Stimulated activated CD4-positive, alpha-beta T cell treated with anti-CD3 and anti-CD28 coated beads, Interleukin-1b, Interleukin-23, amount 100 ng/mL, for 24 hours (primary cell): ENCODE measurements at places on chromosomes 6 and 20.

DNA sequence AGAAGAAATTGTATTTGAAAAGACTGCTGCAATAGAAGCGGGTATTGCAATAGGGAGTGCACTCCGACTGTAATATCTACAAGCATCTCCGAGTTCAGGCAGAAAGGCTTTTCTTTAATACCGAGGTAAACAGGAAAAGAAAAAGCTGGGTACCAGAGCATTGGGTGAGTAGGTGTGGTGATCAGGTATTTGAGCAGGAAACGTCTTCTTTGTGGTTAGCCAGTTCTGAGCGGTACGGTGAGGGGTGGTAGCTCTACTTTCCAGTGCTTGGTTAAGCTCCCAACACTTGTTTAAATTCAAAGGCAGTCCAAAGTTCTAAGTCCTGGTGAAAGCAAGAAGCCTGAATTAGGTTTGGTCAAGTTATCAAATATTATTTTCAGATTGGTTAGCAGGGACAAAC, 404.1 kb downstream of the LMBRD1 start:
- DNase-seq, result no peak

GRCh38 chr20:9940329-9940728, 94.5 kb upstream of the ANKEF1 start:
- no peak for DNase-seq

GRCh38 chr6:12371151-12371550, 81.0 kb downstream of the EDN1 start:
- no peak for DNase-seq

DNA sequence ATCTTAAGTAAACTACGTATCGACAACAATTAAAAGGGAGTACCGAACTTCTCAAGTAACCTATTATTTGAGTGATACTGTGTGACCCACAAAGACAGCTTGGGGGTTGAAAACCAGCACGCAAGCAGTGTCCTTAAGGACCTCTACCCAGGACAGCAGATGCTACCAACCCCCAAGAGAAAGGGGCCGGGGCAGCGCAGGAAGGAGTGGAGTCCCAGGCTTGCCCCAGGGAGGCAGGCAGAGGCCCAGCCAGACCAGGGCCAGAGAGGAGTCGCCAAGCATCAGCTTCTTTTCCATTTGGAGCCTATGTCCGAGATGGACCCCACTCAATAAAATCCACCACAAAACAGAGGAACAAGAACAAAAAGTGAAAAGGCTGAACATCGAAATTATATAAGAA, 11.9 kb downstream of the DIDO1 start:
- no peak for DNase-seq

GRCh38 chr20:62700261-62700930, 8.2 kb upstream of the NTSR1 start:
- DNase-seq, result no peak

DNA sequence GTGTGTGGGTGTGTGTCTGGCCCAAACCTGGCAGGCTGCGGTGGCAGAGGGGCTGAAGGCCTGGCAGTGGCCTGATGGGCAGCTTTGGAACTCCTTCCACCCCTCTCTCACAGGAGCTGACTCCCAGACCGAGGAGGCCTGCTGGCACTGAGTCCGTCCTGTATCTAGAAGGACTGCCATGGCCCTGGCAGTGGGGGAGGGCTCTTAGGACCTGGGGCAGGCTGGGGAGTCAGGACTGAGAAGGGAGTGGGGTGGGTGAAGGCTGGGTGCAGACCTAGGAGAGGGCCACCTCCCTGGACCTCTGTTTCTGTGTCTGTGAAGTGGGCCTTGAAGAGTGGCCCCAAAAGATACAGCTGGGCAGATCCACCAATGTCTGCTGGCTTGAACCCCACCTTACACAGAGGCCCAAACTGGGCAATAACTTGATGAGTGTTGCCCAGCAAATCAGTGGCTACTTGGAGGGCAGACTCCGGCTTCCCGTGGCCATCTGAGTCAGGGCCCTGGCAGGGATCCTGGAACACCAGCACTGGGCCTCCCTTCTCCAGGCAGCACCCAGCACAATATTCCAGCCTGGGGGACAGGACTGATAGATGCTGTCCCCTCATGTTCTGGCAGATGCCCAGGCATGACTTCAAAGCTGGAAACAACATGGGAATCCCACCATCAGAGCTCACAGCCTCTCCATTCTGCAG, 46.7 kb upstream of the BLCAP start:
- no peak for DNase-seq

- no peak for DNase-seq
Observed at GRCh38 chr6:6521961-6522482, 66.5 kb upstream of the LY86 start.

- DNase-seq, result no peak
Observed at GRCh38 chr6:167567142-167568033, 242.5 kb downstream of the TTLL2 start.

GRCh38 chr6:109340811-109341210, 41.5 kb downstream of the CD164 start:
- DNase-seq, result no peak
